Endodermal cell (in vitro differentiated cells): ENCODE measurements at places on chromosomes 13 and 19.
A peak's percentile ranks its signal among the peaks of the same experiment; 100 is the strongest.

DNA sequence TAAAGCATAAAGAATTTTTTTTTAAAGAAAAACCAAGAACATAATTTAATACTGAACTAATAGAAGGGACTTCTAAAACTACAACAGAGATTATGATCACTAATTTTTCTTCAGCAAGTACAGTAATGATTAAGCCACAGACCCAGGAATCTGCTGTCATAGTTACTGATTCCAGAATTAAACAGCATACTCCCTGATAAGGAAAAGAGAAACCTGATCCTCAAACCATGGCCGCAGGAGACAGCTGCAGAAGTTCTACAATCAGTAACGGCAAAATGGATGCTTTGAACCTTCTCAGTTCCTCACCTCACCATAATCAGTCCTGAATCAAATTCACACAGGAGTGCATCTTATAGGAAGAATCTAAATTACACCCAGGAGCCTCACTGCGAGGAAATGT, 939.0 kb upstream of the SLITRK1 start:
- no peak overlapping the region for H3K4me3 ChIP-seq
- H3K27ac ChIP-seq, result no peak overlapping the region
- H3K27me3 ChIP-seq, result no peaks in the 10 kb centered on the region
- no peak for DNase-seq
- H3K36me3 ChIP-seq, result no peaks in the 10 kb centered on the region

DNA sequence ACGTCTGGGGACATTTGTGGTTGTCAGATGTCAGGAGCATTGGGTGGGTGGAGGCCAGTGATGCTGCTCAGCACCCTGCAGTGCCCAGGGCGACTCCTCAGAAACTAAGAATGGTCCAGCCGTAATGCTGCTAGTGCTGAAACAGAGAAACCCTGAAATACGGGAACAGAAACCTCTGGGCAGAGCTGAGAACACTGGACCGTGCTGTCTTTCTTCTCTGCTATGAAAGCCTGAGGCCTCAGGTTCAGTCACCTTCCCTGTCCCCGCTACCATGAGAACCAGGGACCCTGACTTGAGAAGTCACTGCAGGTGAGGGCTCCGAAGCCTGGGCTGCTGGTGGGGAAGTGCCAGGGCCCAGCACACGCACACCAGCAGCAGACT, 13.4 kb downstream of the CAPS start:
- no peaks in the 10 kb centered on the region for H3K4me1 ChIP-seq
- no peak overlapping the region for H3K4me3 ChIP-seq
- no peaks in the 10 kb centered on the region for H3K27me3 ChIP-seq
- H3K27ac ChIP-seq, result no peak overlapping the region

DNA sequence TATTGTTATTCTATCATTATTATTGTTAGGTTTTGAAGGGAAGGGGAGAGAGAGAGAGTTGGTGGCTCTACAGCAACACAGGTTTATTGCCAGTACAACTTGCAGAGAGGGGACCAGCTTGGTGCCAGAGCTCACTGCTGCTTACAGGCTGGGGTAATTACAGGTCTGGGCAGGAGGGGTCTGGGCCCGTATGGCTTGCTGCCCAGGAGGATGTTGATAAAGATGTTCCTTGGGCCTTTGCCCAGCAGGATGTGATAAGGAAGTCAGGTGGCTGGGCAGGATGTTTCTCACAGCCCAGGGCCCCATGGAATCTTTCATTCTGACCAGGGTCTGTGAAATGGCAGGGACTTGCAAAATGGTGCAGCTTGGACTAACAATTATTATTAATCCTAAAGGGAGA, 64.2 kb upstream of the ZNF599 start:
- no peak for DNase-seq
- H3K4me3 ChIP-seq, result no peak overlapping the region
- no peaks in the 10 kb centered on the region for H3K36me3 ChIP-seq
- no peak overlapping the region for H3K27ac ChIP-seq
- H3K27me3 ChIP-seq, result peaks cover 3% of the 10 kb centered on the region
- no peaks in the 10 kb centered on the region for H3K4me1 ChIP-seq

GRCh38 chr13:21055511-21056045, 5.8 kb downstream of the LATS2 start:
- DNase-seq, result no peak
- H3K4me1 ChIP-seq, result no peaks in the 10 kb centered on the region
- no peak overlapping the region for H3K4me3 ChIP-seq
- H3K27me3 ChIP-seq, result no peaks in the 10 kb centered on the region

GRCh38 chr13:79802389-79803085, 321.6 kb downstream of the NDFIP2 start:
- no peaks in the 10 kb centered on the region for H3K36me3 ChIP-seq
- peaks cover 15% of the 10 kb centered on the region for H3K4me1 ChIP-seq
- no peaks in the 10 kb centered on the region for H3K27me3 ChIP-seq
- no peak for DNase-seq
- H3K4me3 ChIP-seq, result no peak overlapping the region

GRCh38 chr13:30346789-30347167, 39.4 kb upstream of the KATNAL1 start:
- no peak overlapping the region for H3K4me3 ChIP-seq
- H3K4me1 ChIP-seq, result no peaks in the 10 kb centered on the region
- H3K27me3 ChIP-seq, result no peaks in the 10 kb centered on the region
- H3K36me3 ChIP-seq, result no peaks in the 10 kb centered on the region
- DNase-seq, result no peak

DNA sequence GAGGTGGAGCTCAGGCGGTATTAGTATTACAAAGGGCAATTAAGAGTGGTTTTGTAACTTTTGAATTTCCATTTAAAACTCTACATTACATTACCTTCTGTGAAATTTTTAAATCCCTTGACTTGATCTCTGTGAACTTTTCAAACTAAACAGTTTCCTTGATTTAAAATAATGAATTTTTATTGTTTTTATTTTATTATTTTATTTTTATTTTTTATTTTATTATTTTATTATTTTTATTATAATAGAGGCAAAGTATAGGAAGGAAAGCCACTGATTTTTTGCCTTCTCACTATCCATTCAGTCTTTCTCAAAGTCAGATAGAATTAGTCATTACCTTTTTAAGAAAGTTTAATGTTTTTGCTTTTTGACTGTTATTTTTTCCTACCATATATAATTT, 1248.1 kb upstream of the SLC10A2 start:
- H3K36me3 ChIP-seq, result no peaks in the 10 kb centered on the region
- DNase-seq, result no peak
- no peaks in the 10 kb centered on the region for H3K4me1 ChIP-seq
- H3K4me3 ChIP-seq, result peak overlapping the region; percentile 41
- H3K27me3 ChIP-seq, result no peaks in the 10 kb centered on the region
- H3K27ac ChIP-seq, result no peak overlapping the region

GRCh38 chr13:37598597-37598996, at the start of gene POSTN:
TSS of gene POSTN (minus strand) at chr13:37598768. CDS start at chr13:37598726, 42 bp downstream.
- H3K4me3 ChIP-seq, result no peak within 1 kb of the TSS
- DNase-seq, result no peak
- no peaks in the 10 kb centered on the region for H3K27me3 ChIP-seq
- H3K4me1 ChIP-seq, result no peaks in the 10 kb centered on the region
- H3K36me3 ChIP-seq, result no peaks in the 10 kb centered on the region
- H3K27ac ChIP-seq, result no peak within 1 kb of the TSS

DNA sequence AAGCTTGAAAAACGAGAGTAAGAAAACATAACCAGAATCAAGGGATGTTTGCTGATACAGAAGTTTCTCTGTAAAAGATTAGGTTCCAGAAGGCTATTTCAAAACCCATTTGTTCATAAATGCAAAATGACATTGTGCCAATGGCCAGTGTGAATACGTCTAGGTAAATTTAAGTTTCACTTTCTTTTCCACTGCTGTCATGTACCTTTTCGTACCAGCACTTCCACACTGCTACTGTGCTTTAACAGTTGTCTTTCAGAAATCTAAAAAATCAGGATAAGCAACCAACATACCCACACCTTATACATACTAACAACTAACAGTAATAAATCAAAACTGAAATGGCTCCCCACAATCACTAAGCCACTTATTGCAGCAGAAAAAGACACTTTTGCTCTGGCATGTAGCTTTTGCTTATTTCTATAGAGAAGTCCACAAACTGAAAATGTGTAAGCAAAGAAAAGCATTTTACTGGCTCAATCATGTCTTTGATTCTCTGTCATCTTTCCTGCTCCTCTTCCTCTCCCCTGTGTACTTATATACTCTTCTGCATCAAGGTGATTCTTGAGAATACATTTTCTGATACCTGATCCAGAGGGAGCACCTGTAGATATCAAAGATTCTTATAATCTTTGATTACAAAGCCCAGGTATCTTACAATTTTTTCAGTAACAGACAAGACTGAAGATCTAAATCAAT, 34.3 kb downstream of the ELF1 start:
- no peak overlapping the region for H3K27ac ChIP-seq
- H3K27me3 ChIP-seq, result no peaks in the 10 kb centered on the region
- no peak for DNase-seq
- H3K36me3 ChIP-seq, result peaks cover 4% of the 10 kb centered on the region
- H3K4me1 ChIP-seq, result no peaks in the 10 kb centered on the region

GRCh38 chr13:76813000-76813691, 73.1 kb downstream of the KCTD12 start:
- no peak overlapping the region for H3K4me3 ChIP-seq
- H3K36me3 ChIP-seq, result no peaks in the 10 kb centered on the region
- H3K27ac ChIP-seq, result no peak overlapping the region
- H3K4me1 ChIP-seq, result no peaks in the 10 kb centered on the region
- DNase-seq, result no peak

DNA sequence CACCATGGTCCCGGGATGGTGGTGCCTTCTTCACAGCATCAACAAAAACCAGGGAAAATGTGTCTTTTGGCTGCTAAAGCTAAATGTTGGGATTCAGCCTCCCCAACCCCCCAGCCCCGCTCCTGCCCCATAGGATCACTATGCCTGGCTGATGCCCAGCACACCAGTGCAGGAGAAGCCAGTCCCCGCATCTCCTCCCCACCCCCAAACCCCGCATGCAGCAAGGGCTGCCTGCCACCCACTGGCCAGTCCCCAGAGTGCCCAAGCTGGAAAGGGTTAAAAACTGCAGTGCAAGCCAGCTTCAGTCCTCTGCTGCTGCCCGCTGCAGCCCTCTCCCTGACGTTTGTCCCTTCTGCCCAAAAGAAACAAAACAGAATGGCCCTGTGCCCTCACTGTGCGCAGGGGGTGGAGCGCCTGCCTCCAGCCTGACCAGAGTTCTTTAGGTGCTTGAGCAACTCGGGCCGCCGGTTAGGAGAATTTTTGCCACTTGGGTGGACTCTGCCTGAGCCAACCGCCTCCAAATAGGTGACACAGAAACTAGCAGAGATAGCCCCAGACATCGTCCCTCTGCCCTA, 3.7 kb downstream of the CALM3 start:
- H3K36me3 ChIP-seq, result peaks cover 56% of the 10 kb centered on the region
- no peaks in the 10 kb centered on the region for H3K27me3 ChIP-seq
- peaks cover 12% of the 10 kb centered on the region for H3K4me1 ChIP-seq
- peak; percentile 41 for DNase-seq

- no peak overlapping the region for H3K27ac ChIP-seq
- H3K27me3 ChIP-seq, result no peaks in the 10 kb centered on the region
- no peaks in the 10 kb centered on the region for H3K4me1 ChIP-seq
- peak; percentile 96 for DNase-seq
These were observed 2.1 kb downstream of the CILP2 start for GRCh38 chr19:19540064-19540714.

- no peak for DNase-seq
- H3K27ac ChIP-seq, result no peak overlapping the region
- H3K4me1 ChIP-seq, result no peaks in the 10 kb centered on the region
- no peaks in the 10 kb centered on the region for H3K36me3 ChIP-seq
- no peak overlapping the region for H3K4me3 ChIP-seq
These were observed 6.2 kb downstream of the GFY start for GRCh38 chr19:49431330-49431749.

DNA sequence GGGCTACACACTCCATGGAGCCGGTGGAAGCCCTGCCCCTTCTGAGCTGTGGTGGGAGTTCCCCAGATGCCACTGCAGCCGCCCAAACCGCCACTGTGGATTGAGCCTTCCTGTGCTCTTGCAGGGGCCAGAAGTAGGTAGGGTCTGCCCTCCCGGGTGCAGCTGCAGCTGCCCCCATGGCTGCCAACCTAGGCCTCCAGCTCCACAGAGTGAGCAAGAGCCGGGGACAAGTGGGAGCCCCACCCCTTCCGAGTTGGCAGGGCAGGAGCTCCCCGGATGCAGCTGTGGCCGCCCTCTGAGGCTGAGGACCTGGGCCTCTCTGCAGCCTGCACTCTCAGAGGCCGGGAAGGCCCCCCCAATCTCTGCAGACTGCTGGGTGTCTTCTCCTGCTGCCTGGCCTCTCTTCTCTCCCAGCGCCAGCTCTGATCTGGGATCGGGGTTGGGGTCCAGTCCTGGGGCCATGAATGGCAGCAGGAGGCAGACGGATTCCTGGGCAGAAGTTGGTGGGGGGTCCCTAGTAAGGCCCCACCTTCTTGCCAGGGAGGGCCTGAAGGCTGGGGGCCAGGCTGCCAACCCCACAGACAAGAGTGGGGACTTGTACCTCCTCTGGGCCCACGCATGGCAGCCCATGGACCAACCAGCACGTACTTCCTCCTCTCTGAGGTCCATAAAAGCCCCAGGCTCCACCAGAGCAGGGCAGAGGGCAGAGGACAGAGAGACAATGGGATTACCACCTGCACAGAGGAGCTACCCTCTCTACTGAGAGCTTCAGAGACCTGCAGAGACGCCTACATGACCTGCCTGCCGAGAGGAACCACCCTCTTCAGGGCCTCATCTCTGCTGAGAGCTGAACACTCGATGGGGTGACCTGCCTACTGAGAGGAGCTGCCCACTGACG, 28.9 kb downstream of the AP2S1 start:
- no peak overlapping the region for H3K27ac ChIP-seq
- DNase-seq, result peak; percentile 58
- H3K4me1 ChIP-seq, result no peaks in the 10 kb centered on the region
- peaks cover 93% of the 10 kb centered on the region for H3K27me3 ChIP-seq
- no peaks in the 10 kb centered on the region for H3K36me3 ChIP-seq

DNA sequence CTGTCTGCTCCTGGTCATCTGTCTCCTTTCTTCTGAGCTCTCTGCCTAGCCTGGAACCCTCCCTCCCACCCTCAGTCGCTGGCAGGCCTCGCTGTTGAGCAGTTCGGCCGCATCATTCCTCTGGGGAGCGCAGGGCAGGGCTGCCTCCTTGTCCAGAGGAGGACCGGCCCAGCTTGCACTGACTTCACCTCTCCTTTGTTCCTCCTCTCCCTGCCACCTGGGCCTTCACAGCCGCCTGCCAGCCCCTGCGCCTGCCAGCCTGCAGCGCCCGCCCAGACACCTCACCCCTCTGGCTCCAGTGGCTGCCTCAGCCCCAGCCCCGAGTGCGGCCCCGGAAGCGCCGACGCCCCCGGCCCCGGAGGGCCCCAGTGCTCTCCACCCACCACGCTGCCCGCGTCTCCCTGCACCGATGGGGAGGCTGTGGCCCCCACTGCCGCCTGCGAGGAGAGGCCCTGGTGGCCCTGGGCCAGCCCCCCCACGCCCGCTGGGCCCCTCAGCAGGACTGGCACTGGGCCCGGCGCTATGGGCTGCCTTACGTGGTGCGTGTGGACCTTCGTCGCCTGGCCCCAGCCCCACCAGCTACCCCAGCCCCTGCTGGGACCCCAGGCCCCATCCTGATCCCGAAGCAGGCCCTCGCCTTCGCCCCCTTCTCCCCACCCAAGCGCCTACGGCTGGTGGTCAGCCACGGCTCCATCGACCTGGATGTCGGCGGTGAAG, 7.2 kb downstream of the KMT5C start:
- DNase-seq, result peak; percentile 48
- peaks cover 45% of the 10 kb centered on the region for H3K36me3 ChIP-seq
- no peak overlapping the region for H3K4me3 ChIP-seq
- H3K27me3 ChIP-seq, result peaks cover 9% of the 10 kb centered on the region
- H3K4me1 ChIP-seq, result peaks cover 9% of the 10 kb centered on the region
